NCI-H1694 treated with DMSO at 0.1 percent for 48 hours (cell line): ENCODE measurements at places on chromosomes 12 and 14.

- no peak for DNase-seq
Observed at GRCh38 chr12:48967991-48968390, 3.5 kb downstream of the WNT10B start.

GRCh38 chr12:2312175-2312574, 259.4 kb downstream of the CACNA1C start:
- no peak for DNase-seq

DNA sequence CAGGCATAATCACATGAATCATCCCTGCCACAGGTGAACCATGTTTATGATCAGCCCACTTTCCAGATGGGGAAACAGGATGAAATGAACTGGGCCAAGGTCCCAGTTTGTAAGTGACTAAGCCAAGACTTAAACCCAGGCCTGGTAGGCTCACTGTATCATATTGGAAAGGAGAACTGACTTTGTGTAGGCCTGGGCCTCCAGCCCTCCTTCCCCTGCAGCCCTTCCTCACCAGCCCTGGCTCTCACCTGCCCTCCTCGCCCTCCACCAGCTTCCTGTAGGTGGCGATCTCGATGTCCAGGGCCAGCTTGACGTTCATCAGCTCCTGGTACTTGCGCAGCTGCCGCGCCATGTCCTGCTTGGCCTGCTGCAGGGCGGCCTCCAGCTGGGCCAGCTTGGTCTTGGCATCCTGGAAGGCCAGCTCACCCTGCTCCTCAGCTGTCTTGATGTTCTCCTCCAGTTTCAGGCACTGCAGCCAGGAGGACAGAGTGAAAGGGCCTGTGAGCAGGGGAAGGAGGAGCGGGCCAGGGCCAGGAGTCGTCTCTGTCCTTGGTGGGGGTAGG, 19.8 kb downstream of the KRT80 start:
- DNase-seq = no peak

DNA sequence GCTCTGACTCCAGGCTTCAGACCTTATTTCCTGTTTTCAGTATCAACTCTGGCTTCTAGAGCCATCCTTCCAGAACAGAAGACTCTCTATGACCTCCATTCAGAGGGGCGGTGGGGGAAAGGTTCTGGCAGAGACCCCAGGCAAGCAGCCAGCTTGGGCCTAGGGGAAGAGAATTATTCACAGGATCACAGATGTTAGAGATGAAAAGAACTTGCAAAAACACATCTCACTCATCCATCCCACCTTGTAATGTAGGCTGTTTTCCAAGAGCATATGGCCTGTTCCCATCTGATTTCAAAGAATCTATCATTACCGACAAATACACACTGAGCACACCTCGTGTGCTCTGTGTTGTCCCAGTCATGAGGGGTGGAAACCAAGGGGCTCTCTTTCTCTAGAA, 131.9 kb downstream of the GRIN2B start:
- peak; percentile 95 for DNase-seq

- no peak for DNase-seq
Observed at GRCh38 chr12:18752280-18752920, 14.5 kb downstream of the CAPZA3 start.

DNA sequence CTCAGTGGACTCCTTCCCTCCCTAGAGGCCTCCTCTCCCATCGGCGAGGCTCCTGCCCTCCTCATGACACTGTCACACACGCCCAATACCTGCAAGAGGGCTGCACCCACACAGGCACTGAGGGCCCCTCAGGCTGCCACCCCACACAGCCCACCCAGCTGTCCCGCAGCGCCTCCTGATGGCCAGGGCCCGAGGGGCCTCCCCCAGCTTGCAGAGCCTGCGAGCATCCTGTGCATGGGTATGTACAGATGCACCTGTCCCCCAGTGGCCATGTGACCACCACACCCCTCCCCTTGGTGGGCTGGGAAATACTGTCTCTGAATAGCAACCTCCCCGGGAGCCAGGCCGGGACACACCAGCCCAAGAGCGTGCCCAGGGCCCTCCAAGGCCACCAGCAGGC, 19.0 kb upstream of the NUDT14 start:
- DNase-seq = no peak

- DNase-seq = no peak
Observed at GRCh38 chr12:114480337-114481199, 74.6 kb upstream of the TBX5 start.

GRCh38 chr12:19196959-19197630, 67.6 kb downstream of the PLEKHA5 start:
- no peak for DNase-seq

DNA sequence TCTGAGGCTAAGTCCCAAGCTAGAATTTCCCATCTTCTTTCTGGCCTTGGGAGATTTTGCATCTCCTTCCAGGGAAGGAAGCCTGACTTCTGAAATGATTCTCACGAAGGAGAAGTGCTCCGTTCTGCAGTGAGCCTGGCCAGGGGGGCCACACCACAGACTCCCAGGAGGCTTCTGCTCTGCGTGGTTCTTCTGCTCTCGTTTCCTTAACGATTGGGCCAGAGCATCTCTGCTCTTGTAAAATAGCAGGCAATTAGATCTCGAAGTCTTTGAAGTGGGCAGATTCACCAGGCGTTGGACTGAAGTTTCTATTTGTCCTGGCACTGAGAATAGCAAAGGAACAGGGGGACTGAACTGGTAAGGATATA, 6.7 kb upstream of the BATF start:
- DNase-seq = no peak

DNA sequence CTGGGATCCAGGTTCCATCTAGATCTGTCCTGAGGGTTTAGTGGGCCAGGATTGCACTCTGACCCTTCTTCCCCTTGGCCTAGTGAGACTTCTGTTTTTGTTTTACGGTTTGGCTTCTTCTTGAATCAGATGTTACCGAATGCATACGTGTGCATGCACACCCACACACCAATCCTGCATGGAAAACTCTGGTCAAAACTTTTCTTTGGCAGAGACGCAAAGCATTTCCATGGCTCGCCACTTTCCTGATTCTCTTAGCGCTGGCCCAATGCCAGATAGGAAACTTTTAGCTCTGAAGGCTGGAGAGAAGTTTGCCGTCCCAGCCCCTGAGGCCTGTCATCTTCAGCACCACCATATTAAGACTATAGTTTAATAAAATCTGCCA, 67.4 kb upstream of the ACTN1 start:
- DNase-seq = no peak

DNA sequence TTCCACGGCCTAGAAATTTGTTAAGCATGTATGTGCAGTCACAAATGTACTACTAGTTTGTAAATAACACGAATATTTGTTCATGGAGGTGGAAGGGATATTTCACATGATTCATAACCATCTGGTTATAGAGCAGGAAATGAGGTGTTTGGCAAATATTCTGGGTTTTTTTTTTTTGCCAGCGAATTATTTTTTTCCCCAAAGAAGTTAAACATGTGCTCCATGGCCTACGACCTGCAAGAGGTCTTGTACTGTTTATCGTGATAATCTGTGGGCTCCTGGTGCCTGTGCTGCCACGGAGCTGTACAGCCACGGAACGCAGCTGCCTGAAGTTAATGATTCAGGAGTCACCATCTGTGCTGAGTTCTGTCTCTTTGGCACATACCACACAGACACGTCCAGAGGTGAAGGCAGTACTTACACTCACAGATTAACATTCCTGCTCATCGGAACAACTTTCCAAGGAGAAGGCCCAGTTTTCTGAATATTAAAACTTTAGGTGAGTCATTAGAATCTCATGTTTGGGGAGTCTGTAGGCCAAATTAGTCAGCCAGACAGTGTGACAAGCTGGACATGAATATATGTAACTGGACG, 156.3 kb downstream of the TMX1 start:
- peak; percentile 99 for DNase-seq

- no peak for DNase-seq
Observed at GRCh38 chr12:39671898-39672875, 52.6 kb upstream of the ABCD2 start.

- DNase-seq = no peak
Observed at GRCh38 chr12:52228366-52228765, 4.7 kb upstream of the KRT7 start.

GRCh38 chr14:86944434-86944833, 1048.5 kb downstream of the GALC start:
- DNase-seq = no peak

GRCh38 chr12:2183556-2184541, 131.1 kb downstream of the CACNA1C start:
- no peak for DNase-seq

DNA sequence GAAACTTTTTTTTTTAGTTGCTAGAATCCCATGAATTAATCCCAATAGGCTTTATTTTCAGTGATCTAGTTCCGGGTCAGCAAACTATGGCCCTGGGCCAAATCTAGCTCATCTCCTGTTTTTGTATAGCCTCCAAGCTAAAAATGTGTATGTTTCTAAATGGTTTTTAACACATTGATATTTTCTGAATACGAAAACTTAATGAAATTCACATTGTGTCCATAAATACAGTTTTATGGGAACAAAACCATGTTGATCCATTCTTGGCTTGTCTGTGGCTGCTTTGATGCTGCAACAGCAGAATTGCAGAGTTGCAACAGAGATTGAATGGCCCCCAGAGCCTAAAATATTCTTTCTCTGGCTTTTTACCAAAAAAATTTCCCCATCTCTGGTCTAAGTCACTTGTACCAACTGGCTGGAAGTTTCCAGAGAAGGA, 47.5 kb downstream of the ZNF664 start:
- no peak for DNase-seq

GRCh38 chr14:54646626-54647025, 79.7 kb downstream of the SAMD4A start:
- DNase-seq = no peak

GRCh38 chr14:103578401-103579075, 15.8 kb downstream of the COA8 start:
- DNase-seq = no peak

DNA sequence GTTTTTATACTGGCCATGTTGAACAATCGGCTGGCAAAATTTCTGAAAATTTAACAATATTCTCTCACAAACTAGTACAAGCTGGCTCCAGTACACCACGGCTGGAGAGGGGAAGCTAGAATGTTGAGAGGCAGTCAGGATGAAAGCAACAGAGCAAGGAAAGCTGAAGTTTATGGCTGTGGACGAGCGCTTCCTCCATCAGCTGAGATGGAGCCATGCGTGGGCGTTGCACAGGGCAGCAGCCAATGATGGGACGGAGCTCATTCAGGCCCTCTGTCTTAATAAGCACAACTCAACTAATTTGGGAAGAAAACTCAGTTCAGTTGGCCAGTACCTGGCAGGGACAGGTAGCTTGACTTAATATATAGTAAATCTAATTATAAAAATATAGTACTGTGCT, 14.1 kb upstream of the DCP1B start:
- DNase-seq = no peak

- no peak for DNase-seq
Observed at GRCh38 chr12:56682323-56682722, 5.8 kb downstream of the PTGES3 start.

DNA sequence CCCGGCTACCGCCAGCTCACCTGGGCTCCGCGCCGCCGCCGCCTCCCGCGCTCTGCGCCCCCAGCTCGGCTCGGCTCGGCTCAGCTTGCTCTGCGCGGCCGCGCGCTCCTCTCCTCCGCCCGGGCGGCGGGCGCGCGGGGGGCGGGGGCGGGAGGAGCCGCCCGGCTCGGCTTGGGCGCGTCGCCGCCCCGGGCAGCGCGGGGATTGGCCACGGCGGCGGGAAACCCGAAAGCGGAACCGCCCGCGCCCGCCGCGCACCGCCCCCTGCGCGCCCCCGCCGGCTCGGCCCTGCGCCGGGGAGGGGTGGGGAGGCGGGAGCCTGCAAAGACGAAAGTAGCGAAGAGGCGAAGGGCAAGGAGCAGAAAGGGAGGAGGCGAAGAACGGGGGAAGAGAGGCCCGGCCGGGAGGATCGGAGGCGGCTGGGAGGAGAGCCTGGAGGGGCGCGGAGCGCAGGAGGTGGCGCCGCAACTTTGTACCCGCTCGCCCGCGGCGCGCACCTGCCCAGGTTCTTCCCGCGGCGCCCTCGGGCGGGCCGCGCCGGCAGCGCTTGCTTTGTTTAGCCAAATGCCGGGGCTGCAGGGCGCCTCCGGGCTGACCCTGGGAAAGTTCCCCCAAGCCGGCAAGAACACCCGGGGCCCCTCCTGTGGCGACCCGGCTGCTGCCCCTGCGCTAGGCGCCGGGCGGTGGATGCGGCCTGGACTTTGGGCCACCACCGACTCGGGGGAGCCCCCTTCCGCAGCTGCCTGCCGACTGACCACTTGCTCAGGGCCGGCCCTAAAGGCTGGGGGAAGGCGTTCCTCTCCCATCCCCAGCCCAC, at the start of gene CAMKK2:
TSS of gene CAMKK2 (minus strand) at position 92 of the 817 bp plus-strand sequence. CDS start 22,183 bp downstream, outside the sequence.
- peak; percentile 40 for DNase-seq

- DNase-seq = no peak
Observed at GRCh38 chr12:64673490-64674169, 63.3 kb downstream of the RASSF3 start.

GRCh38 chr12:65881965-65882413, 57.7 kb downstream of the HMGA2 start:
- no peak for DNase-seq

DNA sequence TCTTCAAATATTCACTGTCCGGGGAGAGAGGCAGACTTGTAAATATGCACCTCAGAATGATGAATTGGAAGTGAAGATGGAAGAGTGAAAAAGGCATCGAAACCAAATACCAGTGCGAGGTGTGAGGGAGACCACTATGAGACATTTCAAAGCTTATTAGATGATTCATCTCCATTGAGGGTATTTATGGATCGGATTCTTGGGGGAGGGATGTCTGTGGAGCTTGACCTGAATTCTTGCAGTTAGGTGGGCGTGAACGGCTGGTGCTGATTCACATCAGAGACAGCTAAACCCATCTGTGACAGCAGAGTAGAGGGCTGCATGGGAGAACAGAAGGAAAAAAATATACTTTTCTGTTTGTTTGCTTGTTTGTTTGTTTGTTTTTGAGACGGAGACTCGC, 677.2 kb downstream of the AACS start:
- DNase-seq = no peak

- DNase-seq = no peak
Observed at GRCh38 chr12:8841778-8842177, 19.4 kb downstream of the A2ML1 start.

DNA sequence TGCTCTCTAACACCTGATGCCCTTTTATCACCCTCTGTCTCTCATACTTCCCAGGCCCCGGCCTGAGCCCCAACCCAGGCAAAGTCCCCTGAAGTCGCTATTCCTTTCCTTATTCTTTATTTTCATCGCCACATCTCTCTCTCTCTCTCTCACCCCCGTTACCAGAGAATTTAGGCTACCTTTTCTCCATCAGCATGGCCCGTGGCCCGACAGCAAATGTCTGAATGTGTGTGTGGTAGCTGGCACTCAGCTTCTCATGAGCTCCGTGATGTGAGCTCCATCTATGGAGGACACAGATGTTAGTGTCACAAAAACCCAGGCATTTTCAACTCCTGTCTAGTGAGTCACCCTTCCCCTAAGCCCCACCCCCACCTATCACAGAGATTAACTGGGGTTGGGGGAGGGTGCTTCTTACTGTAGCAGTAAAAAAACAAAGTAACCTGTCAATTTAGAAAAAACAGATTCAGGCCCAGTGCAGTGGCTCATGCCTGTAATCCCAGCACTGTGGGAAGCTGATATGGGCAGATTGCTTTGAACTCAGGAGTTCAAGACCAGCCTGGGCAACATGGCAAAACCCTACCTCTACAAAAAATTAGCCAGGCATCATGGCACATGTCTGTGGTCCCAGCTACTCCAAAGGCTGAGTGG, 53.8 kb downstream of the VCPKMT start:
- no peak for DNase-seq

- no peak for DNase-seq
Observed at GRCh38 chr14:29805415-29806123, 122.1 kb downstream of the PRKD1 start.

- no peak for DNase-seq
Observed at GRCh38 chr12:123367511-123367910, 2.9 kb upstream of the SBNO1 start.
